T47D (cell line): ENCODE measurements at places on chromosomes 5 and 9.

DNA sequence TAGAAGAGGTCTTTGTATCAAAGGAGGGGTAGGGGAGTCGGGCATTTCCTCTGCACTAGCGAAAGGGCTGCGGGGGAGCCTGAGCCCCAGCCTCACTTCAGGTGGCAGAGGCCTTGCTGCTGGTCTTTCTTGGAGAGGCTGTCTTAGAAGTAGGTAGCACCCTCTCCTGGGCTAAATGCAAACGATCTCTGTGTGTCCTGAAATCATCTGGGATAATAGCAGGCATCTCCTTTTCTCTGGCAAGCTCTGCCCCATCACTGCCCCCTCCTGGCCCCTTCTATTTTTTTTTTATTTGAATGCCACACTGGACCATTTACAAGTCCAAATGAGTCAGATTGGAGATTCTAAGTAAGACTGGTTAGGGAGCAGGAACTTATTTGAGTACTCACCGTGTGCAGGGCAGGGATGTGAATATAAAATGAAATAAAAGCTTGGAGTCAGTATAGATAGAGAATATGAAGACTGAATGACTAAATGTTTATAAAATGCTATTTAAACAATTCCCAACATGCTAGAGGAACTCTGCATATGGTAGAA is 137.1 kb downstream of the FGF1 start:
- peak; percentile 78 for DNase-seq

DNA sequence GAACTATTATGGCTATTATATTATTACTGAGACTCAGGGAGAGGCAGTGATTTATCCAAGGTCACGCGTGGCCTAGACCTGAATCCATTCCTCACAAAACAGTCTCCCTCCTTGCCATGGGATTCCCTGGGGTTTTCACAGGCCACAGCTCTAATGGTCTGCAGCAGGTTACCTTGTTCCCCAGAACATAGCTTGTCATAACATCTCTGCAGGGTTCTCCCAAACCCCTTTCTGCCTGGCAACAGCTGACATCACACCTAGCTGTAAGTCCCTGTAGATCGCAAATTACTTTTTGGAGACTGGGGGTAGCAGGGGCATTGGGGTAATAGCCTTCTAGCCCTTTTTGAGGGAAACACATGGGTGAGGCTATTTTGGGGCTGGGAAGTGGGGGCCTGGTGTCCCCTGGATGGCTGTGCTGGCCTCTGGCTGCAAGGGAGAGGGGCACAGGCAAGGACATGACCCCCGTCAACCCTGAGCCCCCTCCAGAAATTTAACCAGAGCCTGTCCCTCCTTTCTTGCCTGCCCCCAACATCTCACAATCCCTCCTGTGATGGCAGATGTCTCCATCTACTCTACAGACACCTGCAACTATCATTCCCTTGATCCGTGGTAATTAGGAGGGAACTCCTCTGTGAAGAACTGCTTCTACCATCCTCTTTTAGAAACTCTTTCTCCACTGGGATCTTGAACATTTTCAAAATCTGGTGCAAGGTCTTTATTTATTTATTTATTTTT is 1.3 kb downstream of the CD74 start:
- DNase-seq: no peak

DNA sequence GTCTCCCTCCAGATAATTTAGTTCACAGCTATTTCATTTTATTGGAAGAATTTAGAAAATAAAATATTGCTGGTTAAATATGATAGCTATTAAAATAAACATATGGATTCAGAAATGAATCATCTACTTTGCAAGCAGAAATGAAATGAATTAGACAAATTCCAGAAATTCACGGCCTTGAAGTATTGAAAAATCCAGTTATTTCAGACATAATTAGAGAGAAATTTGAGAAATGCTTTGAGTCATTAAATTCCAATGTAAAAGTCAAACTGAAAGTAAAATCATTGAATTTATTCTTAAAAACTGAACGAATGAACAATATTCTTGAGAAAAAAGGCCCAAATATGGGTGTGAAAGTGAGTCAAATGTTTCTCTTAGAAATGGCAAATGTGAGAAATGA is 632.6 kb upstream of the EDIL3 start:
- DNase-seq: no peak

DNA sequence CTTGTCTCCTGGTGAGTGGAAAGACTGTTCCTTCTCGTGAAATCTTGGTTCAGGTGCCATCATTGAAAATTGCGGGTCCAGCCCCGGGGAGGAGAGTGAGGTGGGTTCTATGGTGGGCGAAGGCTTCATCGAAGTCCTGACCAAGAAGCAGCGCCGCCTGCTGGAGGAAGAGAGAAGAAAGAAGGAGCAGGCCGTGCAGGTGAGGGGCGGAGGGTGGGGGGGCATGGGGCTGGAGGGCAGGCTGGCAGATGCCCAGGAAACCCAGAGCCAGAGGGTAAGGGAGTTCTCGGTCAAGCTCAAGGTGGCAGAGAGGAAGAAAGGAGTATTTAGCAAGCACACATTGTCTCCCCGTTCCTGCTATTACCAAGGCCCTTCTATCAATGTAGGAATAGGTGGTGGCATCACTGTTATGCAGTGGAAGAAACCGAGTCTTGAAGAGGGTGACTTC is 24.3 kb upstream of the POMT1 start:
- peak; percentile 65 for DNase-seq

DNA sequence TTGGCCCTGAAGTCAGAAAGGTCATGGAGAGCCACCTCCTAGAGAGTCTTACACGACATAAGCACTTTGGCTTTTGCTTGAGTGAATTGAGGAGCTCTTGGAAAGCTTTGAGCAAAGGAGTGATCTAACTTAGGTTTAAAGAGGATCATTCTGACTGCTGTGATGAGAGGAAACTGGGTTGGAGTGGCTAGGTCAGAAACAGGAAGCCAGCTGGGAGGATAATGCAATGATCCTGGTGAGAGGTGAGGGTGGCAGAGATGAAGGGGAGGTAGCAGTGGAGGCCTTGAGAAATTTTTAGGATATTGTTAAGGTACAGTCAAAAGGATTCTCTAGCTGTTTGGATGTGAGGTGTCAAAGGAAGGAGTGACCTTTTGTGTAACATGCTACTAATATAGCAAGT is 32.2 kb upstream of the ROPN1L start:
- DNase-seq: no peak

- DNase-seq: no peak
Measured at GRCh38 chr9:126290871-126291270, 35.8 kb upstream of the MVB12B start.

DNA sequence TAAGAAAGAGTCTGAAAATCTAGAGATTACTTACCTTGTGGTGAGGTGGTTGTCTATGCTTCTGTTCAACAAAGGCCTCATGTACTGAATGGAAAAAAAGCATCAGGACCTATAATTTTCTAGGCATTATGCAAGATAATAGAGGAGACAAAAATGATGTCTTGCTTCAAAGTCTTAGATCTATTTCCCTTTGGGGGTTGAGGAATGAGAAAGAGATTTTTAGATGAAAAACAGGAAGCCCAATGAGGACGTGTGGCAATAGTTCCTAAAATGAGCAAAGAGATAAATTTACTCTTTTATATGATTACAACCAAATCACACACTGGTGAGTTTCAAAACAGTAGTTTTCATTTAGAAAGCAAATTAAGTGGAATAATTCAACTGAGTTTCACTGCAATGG is 99.5 kb downstream of the GHR start:
- DNase-seq: no peak

DNA sequence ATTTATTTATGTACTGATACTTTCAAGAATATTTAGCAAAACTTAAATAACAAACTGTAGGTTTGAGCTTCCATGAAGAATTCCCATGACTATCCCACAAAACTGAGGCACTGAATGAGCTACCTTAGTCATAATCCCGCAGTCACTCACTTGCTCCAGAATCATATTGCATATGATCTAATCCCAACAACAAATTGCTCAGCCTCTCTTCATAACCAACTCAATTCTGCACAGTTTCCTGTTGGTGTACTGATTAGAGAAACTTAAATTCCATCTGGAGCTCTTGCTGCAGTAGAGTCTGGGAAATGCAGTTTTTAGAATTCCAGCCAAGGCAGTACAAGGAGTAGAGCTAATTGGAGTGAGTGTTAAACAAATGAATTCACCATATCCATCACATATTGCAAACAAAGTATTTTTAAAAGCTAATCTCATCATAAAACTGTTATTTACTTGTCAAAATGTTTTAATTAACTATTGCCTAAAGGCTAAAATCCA is 35.7 kb upstream of the CDH18 start:
- DNase-seq: no peak

- no peak for DNase-seq
Measured at GRCh38 chr5:155844542-155844941, 482.4 kb upstream of the SGCD start.

DNA sequence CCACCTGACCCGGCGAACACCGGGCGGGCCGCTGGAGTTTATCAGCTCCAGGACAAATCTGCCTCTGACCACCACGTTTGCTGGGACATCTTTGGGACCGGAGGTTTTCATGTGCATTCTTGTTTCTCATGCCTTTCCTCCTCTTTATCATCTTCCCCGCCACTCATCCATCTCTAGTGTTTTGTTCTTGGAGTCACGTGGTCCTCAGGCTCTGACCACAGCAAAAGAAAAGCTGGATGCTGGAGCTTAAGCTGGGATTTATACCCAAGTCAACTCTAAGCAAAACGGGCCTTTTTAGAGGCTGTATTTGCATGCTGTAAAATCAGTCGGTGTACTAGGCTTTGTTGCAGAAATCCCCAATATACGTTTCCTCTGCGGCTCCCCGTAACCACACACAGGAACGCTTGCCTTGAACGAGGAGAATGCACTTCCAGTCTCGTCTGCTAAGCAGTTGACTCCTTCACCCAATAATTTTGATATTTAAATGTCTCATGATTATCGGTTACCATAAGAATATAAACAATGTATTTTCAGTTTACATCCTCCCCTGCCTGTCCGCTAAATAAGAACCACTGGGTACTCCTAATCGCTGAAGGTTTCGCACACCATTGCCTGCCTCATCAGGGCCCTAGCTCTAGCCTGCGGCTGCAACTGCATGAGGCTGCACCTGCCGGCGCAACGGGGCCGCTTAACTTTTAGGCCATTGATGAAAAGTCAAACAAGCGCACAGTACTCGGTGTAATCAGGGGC is 560 bp upstream of the NDUFS6 start:
- DNase-seq: peak; percentile 29

GRCh38 chr9:115808108-115808507 is 345.5 kb upstream of the PAPPA start:
- no peak for DNase-seq

- peak; percentile 42 for DNase-seq
Measured at GRCh38 chr9:86098824-86099700, at the start of gene GOLM1. TSS of gene GOLM1 (minus strand) at chr9:86099558. CDS start at chr9:86079320, 20,238 bp downstream.

DNA sequence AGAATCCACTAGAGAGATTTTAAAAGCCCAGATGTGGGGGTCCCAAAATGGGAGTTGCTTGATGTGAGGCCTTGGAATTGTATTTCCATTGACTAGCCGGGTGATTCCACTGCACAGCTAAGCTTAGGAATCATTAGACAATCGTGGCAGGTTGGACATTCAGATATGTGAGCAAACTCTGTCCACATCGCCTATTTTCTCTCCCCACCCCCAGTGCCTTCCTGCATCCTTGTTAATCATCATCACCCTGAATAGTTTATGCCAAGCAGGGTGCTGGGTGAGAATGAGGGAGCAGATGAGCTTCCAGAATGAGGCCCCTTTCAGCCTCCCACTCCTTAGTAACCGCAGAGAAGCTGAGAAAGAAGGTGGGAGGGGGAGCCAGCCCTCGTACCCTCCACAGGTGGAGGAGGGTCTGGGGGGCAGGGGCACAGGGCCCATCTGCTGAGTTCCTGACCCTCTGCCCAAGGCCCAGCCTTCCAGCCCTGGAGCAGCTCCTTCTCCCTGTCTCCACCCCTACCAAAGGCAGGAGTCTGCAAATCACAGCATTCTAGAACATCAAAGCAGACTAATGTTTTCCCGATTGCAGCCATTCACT is 7.7 kb upstream of the TCOF1 start:
- no peak for DNase-seq

- DNase-seq: no peak
Measured at GRCh38 chr5:176628406-176629228, 1.7 kb downstream of the SNCB start.

- DNase-seq: no peak
Measured at GRCh38 chr9:87464110-87464991, 33.3 kb upstream of the DAPK1 start.

GRCh38 chr5:7678030-7678429 is 172.9 kb downstream of the CFAP90 start:
- no peak for DNase-seq

DNA sequence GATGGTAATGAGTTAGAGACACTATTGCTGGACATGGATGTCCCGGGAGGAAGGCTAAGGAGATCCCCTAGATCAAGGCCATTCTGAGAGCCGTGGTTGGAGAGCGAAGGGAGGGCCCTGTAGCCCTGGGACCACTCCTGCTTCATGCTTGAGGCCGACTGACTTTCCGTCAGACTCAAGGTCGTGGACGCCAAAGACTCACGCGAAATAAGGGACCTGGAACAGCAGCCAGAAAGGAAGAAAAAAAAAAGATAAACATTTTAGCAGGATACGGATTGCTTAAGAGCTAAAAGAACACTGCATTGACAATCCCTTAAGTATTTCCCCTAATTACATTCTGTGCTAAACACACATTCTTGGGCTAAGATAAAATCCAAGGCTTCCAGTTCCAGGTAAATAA is 181.2 kb downstream of the GLIS3 start:
- DNase-seq: no peak

- DNase-seq: peak; percentile 27
Measured at GRCh38 chr9:95756986-95757385, 118.5 kb upstream of the ERCC6L2 start.

- no peak for DNase-seq
Measured at GRCh38 chr9:34717996-34718614, 8.2 kb upstream of the CCL21 start.

GRCh38 chr9:93505541-93506132 is 52.3 kb upstream of the FAM120AOS start:
- no peak for DNase-seq

- no peak for DNase-seq
Measured at GRCh38 chr9:27384262-27385014, 87.5 kb upstream of the EQTN start.

- DNase-seq: no peak
Measured at GRCh38 chr9:70635790-70636189, 221.3 kb upstream of the KLF9 start.

DNA sequence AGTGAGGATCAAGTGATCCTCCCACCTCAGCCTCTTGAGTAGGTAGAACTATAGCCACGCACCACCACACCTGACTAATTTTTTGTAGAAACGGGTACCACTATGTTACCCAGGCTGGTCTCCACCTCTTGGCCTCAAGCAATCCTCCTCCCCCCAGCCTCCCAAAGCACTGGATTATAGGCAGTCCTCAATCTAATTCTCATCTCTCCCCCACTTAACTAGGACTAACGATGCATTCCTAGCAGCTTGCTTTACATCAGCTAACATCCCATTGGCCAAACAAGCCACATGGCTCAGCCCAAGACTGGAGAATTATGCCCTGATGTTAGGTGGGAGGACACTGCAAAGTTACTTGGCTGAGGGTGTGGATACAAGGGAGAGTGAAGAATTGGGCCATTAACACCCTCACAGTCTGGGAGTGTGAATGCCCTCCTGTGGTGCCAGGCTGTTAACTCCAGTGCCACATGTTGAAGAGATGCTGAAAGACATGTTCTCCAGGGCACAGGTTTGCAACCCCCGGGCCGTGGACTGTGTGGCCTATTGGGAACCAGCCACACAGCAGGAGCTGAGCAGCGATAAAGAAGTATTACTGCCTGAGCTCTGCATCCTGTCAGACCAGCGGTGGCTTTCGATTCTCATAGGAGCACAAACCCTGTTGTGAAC is 5.3 kb upstream of the ZNF367 start:
- DNase-seq: no peak
